ENCODE measurements at places on chromosomes 4 and X.

- no peak for DNase-seq
Measured at GRCh38 chr4:2246384-2247127, 4.6 kb upstream of the HAUS3 start.

DNA sequence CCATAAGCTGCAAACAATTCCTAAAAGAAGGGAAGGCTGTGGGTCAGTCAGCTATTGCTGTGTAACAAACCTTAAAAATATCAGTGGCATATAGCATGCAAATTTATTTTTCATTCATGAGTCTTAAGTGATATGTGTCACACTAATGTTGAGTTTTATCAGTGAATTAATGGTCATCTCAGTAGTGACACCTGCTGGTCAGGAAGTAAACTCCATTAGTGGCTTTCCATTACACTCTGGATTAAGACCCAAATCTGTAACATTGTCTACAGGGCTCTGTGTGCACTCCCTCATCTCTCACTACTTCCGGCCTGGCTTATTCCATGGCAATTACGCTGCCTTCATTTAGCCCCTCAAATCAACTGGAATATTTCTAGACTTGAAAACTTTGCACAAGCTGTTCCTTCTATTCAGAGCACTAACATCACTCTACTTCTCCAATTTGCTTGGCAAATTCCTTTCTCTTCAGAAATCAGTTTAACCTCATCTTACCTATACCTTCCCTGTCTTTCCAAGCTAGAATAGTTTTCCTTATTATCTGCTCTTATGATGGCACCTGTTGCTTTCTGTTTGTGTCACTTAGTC is 217.3 kb upstream of the TAPT1 start:
- no peak for DNase-seq

DNA sequence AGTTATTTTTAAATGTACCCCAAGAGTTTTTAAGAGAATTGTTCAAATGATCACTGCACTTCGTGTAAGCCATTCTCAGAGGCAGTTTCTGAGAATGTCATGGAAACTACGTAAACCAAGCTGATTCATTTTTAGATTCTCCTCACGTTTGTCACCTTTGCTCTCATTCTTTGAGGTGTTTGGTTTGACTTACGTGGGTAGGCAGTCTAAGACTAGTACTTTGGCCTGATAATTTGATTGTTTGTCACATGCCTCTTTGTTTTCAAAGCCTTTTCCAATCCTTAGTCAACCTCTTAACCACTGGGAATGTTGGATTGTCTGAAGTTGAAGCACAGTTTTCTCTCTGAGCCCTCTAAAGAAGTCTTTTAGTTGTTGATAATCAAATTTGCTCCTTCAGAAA is 10.5 kb downstream of the SEPTIN11 start:
- no peak for DNase-seq

- no peak for DNase-seq
Measured at GRCh38 chr4:40507977-40508376, 121.7 kb downstream of the RBM47 start.

DNA sequence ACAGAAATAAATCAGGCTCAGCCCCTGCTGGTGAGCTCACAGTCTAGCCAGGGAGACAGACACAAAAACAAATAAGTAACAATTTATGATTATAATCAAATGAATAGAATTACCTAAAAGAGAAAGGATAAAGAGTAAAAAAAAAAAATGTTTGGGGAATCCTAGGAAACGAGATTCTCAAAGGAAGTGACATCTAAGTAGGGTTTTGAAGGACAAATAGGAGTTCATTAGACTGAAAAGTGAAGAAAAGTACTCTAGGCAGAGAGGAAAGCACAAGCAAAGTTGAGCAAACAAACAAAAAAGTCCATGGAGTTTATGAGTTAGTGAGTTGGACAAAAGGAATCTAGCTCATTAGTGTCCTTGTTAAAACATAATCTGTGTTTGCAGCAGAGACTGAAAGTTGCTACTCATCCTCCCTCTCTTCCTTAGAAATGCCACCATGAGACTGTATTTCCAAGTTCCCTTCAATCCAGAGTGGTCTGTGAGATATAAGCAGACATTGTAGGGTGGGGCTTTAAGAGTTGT is 145.6 kb downstream of the SPATA18 start:
- no peak for DNase-seq

GRCh38 chr4:177308847-177309521 is 690 bp upstream of the NEIL3 start:
- DNase-seq = no peak

DNA sequence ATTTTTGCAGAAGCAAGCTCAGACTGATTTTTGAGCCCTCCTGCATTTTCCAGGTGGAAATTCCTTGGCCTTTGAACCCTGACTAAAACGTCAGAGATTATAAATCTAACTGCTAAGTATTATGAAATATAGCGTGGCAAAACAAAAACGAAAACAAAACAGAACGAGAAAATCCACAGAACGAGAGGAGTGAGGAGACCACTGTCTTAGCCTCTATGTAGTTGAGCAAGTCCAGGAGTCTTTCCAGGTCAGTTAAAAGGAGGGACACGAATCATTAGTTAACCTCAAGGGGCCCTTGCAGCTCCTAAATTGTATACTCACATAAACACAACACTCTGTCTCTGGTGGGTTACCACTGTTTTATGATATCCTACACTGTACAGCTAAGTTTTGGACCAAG is 80.2 kb downstream of the SYNPO2 start:
- no peak for DNase-seq

Data from activated T-helper 1 cell treated with anti-CD3 and anti-CD28 coated beads, Interleukin-2, amount 50 U/mL, for 16 hours (primary cell).